ENCODE measurements at places on chromosomes 6 and 20.

- no peak for DNase-seq
Observed at GRCh38 chr6:20575704-20576451, 41.6 kb downstream of the CDKAL1 start.

DNA sequence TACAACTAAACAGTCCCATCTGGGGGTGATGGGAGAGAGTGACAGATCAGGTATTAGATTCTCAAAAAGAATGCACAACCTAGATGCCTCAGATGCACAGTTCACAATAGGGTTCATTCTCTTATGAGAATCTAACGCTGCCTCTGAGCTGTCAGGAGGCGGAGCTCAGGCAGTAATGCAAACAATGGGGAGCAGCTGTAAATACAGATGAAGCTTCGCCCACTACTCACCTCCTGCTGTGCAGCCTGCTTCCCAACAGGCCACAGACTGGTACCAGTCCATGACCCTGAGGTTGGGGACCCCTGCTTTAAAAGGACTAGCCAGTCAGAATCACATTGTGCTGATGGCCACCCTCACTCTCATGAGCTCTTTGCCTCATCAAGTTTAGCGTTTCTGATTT is 247.0 kb upstream of the KCNQ5 start:
- no peak for DNase-seq

DNA sequence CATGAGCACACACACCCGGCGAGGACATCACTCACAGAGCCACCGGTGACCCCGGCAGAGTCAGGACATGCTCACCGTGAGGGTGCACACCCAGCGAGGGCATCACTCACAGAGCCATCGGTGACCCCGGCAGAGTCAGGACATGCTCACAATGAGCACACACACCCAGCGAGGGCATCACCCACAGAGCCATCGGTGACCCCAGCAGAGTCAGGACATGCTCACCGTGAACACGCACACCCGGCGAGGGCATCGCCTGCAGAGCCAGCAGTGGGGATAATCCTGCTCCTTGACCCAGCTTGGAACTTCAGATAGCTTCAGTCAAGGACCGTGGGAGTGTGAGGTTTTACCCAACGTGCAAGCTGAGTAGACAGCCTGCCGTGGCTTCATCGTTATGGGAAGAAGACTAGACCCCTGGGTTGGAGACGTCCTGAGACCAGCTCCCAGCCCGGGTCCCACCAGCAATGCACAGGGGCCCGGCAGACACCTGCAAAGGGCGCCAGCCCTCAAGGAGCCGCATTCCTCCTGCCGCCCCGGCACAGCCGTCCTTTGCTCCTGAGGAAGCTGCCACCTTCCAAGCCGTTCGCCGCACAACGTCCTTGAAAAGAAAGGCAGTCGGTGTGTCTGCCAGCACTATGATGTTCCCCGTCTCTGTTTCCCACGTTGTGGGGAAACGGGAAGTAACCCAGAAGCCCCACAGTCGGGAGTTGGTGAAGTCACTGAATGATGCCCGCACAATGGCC is 192.3 kb downstream of the DLL1 start:
- no peak for DNase-seq

DNA sequence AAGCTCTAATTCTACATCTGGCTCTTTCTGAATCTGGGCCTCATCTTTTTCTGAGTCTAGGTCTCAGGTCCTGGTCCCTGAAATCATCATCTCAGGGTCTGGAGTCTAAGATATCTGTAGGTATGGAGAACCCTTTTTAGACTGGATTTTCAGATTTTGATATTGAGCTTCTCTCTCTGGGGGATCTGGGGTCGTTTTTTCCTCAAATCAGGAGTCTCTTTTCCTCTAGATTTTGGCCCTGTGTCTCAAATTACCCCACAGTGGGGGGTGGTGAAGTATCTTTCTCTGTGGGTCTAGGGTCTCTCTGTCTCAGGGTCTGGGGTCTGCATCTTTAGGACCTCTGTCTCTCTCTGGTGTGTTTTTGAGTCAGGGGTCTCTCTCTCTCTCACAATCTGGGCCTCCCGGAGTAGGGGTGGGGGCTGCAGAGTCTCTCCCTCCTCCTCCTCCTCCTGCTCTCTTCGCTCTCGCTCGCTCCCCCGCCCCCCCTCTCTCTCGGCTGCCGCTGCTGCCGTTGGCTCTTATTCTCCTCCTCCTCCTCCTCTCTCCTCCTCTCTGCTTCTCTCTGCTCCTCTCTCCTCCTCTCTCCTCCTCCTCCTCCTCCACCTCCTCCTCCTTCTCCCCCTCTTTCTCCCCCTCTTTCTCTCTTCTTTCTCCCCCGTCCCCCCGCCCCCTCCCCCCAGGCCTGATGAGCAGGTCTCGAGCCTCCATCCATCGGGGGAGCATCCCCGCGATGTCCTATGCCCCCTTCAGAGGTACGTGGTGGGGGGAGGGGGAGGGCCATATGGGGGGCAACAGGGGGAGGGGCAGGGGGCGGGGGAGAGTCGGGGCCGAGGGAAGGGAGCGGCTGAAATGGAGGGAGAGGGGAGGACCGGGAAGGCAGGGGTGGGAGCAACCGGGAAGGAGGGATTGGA is at the start of gene SYNGAP1:
SYNGAP1 (plus strand) TSS at position 486 of the 911 bp plus-strand sequence; CDS start at position 686, 200 bp downstream.
- DNase-seq: no peak

GRCh38 chr6:123171341-123172115 is 175.5 kb downstream of the CLVS2 start:
- no peak for DNase-seq

- DNase-seq: no peak
Observed at GRCh38 chr6:7777074-7777473, 51.2 kb downstream of the BMP6 start.

- DNase-seq: no peak
Observed at GRCh38 chr20:1841554-1842140, 53.6 kb upstream of the SIRPA start.

- no peak for DNase-seq
Observed at GRCh38 chr6:13304580-13305260, 23.6 kb downstream of the TBC1D7 start.

GRCh38 chr6:104623052-104623690 is 236.5 kb downstream of the HACE1 start:
- DNase-seq: no peak

DNA sequence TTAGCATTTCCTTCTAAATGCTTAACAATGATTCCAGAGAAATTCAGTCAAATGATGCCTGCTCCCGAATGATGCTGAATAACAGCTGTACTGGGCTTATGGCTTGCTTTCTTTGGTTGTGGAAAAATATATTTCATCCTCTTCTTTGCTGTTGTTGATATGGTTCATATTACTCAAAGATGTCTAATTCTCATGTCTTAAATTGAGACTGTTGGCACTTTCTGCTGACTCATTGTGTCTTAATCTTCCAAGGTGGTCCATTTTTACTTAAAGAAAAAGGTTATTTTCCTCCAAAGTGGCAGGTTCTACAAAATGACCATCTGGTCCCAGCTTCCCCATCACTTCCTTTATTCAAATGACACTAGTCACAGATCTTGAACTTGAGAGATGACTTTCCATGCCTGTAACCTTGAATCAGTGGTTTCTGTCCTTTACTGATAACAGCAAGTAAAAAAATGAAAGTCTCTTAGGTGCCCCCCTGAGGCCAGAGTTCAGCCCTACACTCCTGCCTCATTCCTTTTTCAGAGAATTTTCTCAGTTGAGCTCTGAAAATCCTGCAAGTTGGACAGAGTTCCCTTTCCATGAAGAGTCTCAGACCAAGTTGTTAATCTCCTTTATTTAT is 6.9 kb downstream of the SNAP25 start:
- DNase-seq: no peak
